ENCODE measurements at places on chromosomes 12 and 14. TPM values are rescaled to one million over a fixed set of nuclear protein-coding genes. Genes with fewer than 3 reads are reported as not detected.

- no peak overlapping the region for H3K27ac ChIP-seq
- H3K36me3 ChIP-seq: no peaks in the 10 kb centered on the region
- no peaks in the 10 kb centered on the region for H3K27me3 ChIP-seq
- H3K4me1 ChIP-seq: no peaks in the 10 kb centered on the region
- DNase-seq: peak; percentile 35
- H3K4me3 ChIP-seq: peak overlapping the region; percentile 26
Observed at GRCh38 chr12:47651368-47652254, 54.2 kb downstream of the RPAP3 start.

GRCh38 chr14:88203291-88203690 is 119.8 kb downstream of the KCNK10 start:
- DNase-seq: no peak
- no peaks in the 10 kb centered on the region for H3K27me3 ChIP-seq
- H3K4me3 ChIP-seq: no peak overlapping the region
- no peaks in the 10 kb centered on the region for H3K36me3 ChIP-seq

- H3K27ac ChIP-seq: no peak overlapping the region
- no peaks in the 10 kb centered on the region for H3K36me3 ChIP-seq
- no peaks in the 10 kb centered on the region for H3K27me3 ChIP-seq
Observed at GRCh38 chr14:67932708-67933246, 113.2 kb downstream of the RAD51B start.

DNA sequence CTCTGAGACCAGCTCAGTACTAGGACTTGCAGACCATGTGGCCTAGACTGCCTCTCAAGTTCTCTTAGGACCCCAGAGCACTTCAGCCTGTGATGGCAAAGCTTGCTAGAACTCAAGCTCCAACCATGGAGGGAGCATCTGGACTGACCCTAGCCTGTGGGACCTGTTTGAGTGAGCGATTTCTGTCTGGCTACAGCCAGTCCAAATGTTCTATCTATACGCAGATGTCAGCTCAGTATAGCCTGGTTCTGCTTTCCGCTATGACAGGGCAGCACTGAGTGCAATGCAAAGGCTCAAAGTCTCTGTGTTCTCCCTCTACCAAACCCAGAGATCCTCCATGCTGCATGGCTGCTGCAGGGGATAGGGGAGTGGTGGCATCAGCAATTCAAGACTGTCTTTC is 20.7 kb upstream of the PPM1H start:
- H3K27ac ChIP-seq: no peak overlapping the region
- no peaks in the 10 kb centered on the region for H3K27me3 ChIP-seq
- DNase-seq: no peak
- H3K4me1 ChIP-seq: peaks cover 3% of the 10 kb centered on the region
- H3K36me3 ChIP-seq: no peaks in the 10 kb centered on the region

Gene FGD6
- 9.8 TPM for total RNA-seq

Gene GPR137C
- total RNA-seq: 0.35 TPM

- H3K27ac ChIP-seq: no peak overlapping the region
- no peak overlapping the region for H3K4me3 ChIP-seq
- no peaks in the 10 kb centered on the region for H3K27me3 ChIP-seq
- no peaks in the 10 kb centered on the region for H3K36me3 ChIP-seq
Observed at GRCh38 chr14:76380991-76381390, 5.1 kb downstream of the ESRRB start.

DNA sequence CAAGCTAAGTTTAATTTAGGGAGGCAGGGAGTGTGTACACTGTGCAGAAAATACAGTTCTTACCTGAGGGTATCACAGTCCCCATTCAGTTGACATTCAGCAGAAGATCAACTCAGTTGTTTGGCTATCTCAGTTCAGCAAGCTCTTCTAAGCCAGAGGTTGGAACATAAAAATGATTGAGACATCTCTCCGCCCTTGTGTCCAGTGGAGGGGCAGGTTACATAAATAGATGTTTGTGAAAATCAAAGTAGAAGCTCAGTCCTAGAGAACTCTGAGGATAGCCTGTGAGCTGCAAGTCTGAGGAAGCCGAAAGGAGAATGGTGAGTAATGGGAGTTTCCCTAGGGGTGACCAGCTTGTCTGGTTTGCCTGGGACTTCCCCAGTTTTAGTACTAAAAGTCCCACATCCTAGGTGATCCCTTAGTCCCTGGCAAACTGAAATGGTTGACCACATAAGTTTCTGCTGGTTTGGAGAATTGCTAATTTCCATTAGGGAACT is 251.4 kb upstream of the ATP2B1 start:
- H3K36me3 ChIP-seq: no peaks in the 10 kb centered on the region
- no peaks in the 10 kb centered on the region for H3K4me1 ChIP-seq
- H3K4me3 ChIP-seq: no peak overlapping the region
- no peaks in the 10 kb centered on the region for H3K27me3 ChIP-seq
- no peak for DNase-seq

- H3K27ac ChIP-seq: no peak overlapping the region
- no peak overlapping the region for H3K4me3 ChIP-seq
- H3K4me1 ChIP-seq: no peaks in the 10 kb centered on the region
- no peak for DNase-seq
Observed at GRCh38 chr12:72010356-72010755, 71.7 kb downstream of the TPH2 start.

- no peak overlapping the region for H3K27ac ChIP-seq
- DNase-seq: no peak
- H3K4me3 ChIP-seq: no peak overlapping the region
Observed at GRCh38 chr14:100312877-100313400, 6.7 kb upstream of the SLC25A29 start.

Gene NR1H4
- total RNA-seq: 2.8 TPM

DNA sequence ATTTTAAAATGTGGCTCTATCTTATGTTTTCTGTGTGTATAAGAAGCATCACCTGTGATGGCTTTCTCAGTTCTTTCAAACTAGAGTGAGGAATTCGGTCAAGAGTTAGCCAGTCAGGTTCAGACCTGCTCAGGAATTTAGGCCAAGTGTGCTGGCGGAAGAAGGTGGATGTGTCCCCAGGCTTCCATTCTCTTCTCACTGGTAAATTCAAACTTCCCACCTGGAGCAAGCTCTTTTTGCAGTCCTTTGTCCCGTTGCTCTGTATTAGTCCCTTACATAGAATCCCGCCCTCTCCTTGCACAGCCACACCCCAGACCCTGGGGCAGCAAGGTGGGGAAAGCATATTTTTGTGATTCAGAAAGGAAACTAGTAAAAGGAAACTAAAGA is 124.7 kb upstream of the PWP1 start:
- H3K27me3 ChIP-seq: no peaks in the 10 kb centered on the region
- no peak overlapping the region for H3K4me3 ChIP-seq
- no peak overlapping the region for H3K27ac ChIP-seq
- no peaks in the 10 kb centered on the region for H3K36me3 ChIP-seq
- no peak for DNase-seq

Gene OR4E2
- total RNA-seq: not detected

DNA sequence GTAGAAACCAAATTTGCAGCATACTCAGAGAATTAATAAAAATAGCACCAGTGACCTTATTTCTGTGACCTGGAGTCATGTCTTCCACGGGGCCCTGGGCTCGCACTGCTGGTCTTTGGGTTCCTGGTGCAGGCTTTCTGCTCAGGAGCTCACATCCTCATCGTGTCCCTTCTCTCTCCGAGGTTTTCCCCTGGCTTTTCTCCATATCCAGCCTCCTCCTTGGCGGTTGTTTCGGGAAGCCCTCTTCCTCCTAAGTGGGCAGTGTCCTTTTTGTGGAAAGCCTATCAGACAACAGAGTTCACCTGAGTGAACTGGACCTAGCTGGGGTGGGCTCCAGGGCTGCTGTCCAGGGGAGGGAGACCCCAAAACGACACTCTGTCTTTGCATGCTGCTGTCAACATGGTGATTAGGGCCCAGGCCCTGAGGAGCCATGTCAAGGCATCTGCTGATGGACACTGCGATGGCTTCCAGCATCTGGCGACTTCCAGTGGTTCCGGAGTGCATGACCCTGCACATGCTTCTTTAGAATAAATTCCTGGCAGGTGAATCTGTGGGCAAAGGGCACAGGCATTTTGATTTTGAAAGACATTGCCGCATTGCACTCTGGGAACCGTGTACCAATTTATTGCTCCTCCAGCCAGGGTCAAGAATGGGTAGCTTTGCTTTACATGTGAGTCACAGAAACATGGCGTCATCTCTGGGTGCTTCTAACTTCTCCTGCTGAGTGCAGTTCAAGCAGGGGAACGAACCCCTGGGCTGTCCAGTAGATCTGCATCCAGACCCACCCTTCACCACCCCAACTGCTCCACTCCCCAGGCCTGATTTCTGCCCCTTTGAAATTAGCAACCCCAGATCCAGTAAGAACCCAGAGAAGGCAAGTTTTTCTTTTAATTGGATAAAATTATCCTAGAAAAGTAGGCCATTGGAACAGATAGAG is 136.8 kb downstream of the ADGRD1 start:
- no peak overlapping the region for H3K27ac ChIP-seq
- DNase-seq: no peak
- no peaks in the 10 kb centered on the region for H3K27me3 ChIP-seq

GRCh38 chr12:40238266-40238902 is 13.6 kb downstream of the LRRK2 start:
- H3K4me1 ChIP-seq: no peaks in the 10 kb centered on the region
- no peaks in the 10 kb centered on the region for H3K27me3 ChIP-seq
- no peak for DNase-seq
- H3K27ac ChIP-seq: no peak overlapping the region

Gene ZNF385A
- 6.6 TPM for total RNA-seq

Gene DBX2
- 0.18 TPM for total RNA-seq

DNA sequence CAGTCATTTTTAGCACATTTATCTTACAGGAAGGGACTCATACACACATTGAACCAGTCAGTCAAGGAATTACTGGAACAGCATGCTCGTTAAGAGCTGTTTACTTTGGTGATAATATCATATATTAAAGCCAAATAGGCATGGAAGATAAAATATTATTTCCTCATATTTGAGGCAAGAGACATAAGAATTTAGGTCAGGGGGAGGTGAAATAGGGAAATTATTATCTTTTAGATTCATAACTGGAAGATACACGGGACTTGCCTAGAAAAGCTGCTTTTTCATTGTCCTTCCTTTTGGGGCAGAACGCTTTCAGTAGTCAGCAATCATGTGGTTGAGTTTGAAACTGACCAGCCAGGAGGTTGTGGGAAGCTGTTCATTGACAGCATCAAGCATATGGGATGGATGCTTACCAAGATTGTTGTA is 72.5 kb downstream of the NTN4 start:
- DNase-seq: no peak
- H3K27me3 ChIP-seq: no peaks in the 10 kb centered on the region
- H3K27ac ChIP-seq: no peak overlapping the region
- no peak overlapping the region for H3K4me3 ChIP-seq
- no peaks in the 10 kb centered on the region for H3K36me3 ChIP-seq
- peaks cover 46% of the 10 kb centered on the region for H3K4me1 ChIP-seq

Gene C1S
- total RNA-seq: 87.1 TPM

DNA sequence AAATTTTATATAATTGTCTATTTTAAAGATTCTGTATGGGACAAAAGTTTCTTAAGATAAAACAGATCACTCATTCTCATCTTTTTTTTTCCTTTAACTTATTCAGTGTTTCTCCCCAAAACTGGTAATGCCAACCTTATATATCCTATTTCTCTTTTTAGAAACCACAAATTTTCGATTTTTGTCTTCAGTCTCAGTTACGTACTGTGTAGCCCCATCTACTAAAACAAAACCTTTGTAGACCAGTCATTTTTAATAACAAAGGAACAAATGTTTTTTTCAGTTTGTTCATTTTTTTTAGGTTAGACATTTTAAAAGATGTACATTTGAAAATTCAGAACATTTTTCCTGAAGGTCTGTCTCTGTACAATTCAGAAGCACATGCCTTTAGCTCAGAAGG is 18.2 kb downstream of the PNMA1 start:
- no peak for DNase-seq
- no peak overlapping the region for H3K27ac ChIP-seq

DNA sequence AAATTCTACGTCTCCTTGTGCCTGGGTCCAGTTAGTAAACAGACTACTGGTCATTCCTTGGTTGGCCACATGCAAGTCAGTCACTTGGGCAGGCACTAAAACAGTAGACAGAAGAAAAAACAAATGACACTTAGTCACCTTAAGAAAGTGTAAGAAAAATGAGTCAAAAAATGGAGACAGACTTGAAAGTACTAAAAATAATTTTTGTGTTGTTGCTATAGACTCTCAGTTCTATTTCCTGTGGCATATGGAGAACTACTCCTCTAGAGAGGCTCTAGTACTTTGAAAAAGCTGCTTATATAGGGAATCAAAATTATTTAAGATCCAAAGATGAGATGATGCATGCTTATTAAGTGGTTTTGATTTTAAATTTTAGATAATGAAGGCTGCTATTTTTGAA is 56.0 kb downstream of the PTPRB start:
- H3K4me1 ChIP-seq: no peaks in the 10 kb centered on the region
- H3K27me3 ChIP-seq: no peaks in the 10 kb centered on the region
- DNase-seq: no peak
- no peaks in the 10 kb centered on the region for H3K36me3 ChIP-seq

DNA sequence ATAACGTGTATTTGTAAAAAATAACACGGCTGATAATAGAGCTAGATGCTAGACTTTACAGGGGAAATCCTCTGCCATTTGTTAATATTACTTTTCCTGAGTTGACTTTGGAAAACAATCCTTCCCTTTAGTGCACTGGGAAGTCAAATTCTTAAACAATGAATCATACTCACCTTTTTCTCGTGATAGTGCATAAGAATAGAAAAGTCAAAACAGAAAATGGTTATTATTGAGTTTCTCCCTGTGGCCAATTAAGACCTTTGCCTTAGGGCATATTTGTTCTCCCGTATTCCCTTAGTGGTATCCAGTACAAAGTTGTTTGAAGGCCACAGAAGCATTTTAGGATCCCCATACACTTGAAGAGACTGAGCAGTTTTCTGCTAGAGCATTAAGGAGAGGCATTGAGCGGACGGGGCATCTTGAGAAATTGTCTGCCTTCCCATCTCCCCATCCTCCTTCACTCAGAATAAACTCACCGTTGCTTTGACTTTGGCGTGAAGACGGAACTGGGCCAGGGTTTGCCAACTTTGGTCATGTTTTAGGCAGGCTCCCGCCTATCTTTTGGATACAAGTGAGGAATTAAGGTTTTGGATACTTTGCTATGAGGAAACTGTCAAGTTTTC is 171.3 kb downstream of the TMTC2 start:
- no peaks in the 10 kb centered on the region for H3K36me3 ChIP-seq
- no peak overlapping the region for H3K4me3 ChIP-seq
- H3K27ac ChIP-seq: no peak overlapping the region
